Activated CD8-positive, alpha-beta memory T cell treated with anti-CD3 and anti-CD28 coated beads for 1 hour (primary cell): ENCODE measurements at places on chromosomes 1 and 21.
A peak's percentile ranks its signal among the peaks of the same experiment; 100 is the strongest.

DNA sequence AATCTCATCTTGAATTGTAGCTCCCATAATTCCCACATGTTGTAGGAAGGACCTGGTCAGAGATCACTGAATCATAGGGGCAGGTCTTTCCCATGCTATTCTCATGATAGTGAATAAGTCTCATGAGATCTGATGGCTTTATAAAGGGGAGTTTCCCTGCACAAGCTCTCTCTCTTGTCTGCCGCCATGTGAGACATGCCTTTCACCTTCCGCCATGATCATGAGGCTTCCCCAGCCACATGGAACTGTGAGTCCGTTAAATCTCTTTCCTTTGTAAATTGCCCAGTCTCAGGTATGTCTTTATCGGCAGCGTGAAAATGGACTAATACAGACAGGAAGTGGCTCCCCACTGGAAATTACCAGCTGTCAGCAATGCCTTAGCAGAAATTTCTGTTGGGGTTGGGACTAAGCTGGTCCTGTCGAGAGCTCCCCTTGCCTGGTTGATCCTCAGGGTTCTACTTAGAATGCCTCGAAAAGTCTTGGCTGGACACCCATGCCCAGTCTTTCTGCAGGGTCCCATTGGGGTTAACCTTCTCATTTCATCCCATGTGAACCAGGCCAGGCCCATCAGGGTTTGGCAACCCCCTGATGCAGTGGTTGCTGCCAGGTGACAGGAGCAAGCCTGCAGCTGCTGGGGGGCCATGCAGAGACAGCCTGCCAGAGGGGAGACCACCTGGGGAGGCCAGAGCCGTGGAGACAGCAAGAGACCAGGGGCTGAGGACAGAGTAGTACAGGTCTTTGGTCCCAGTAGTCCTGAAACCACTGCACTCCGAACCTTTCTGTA lies 2.8 kb upstream of the ABCG1 start:
- no peak for DNase-seq

DNA sequence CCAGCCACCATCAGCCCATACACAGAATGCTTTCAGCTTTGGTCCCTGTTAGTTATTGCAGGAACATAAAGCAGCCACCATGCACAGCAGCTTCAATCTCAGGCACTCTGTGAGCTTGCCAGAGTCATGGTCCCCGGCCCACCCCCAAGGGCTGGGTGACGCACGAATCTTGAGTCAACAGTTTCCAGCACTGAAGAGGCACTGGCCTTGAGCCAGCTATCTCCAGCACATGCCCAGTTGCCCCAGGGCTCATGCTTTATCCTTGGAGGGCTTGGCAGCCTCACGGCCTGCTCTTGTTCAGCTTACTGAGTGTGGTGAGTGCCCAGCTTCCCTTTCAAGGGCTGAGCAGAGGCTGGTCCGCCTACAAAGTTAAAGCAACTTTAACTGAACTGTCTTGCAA lies 200.7 kb upstream of the RAB4A start:
- no peak for DNase-seq

- DNase-seq = no peak
Observed at GRCh38 chr1:54645806-54646676, 4.5 kb downstream of the MROH7 start.

DNA sequence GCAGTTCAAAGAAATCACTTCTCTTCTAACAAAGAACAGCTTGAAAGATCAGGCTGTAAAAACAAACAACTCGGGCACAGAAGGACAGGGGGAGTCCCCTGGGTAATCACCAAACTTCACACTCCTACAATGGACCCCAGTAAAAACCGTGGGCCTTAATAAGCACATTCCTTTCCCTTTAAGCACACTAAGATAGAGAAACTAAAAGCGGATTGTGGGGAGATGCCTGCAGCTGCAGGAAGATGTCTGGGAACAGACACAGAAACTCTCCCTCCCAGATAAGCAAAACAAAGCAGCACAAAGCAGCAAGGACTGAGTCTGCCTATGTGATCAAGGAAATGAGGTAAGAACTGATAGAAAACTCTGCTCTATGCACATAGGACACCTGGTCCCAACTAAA lies 37.6 kb upstream of the CTBS start:
- no peak for DNase-seq

DNA sequence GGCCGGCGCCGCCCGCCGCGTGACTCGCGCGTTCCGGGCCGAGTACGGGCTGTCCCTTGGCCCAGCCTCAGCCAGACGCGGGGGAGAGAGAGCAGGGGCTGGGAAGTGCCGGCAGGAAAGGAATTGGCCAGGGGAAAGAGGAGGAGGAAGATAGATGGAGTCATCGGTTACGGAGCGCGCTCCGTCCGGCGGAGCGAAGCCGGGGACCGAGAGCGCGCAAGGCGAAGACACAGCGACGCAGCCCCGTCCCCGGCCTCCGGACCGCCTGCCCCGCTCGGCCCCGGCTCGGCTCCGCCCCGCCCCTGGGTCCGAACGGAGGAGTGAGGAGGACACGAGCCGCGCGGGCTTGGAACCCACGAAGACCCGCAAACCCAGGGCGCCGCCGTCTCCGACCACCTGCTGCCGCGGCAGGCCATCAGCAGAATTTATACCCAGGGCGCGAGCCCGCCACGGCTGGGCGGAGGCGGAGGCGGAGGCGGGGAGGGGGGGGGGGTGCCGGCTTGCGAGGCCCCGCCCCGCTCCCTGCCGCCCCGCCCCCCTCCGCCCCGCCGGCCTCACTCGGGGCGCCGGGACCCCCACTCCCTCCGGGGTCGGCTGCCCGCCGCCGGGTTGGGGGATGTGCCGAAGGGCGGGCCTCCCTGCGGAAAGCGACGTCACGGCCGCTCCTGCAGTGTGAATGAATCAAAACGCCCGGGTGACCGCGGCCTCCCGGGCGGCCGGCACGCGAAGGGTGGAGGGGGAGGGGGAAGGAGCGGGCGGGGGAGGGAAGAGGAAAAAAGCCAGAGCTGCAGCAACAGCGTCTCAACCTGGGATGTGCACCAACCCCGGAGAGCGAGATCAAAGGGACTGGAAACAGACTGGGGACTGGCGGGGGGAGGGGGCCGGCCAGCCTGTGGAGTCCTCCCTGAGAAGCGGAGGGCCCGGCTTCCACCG lies at the start of gene LHX4:
LHX4 (plus strand) TSS at position 782 of the 933 bp plus-strand sequence. CDS start 266 bp downstream, outside the sequence.
- no peak for DNase-seq

- peak; percentile 20 for DNase-seq
Observed at GRCh38 chr1:184222652-184223052, 164.2 kb upstream of the C1orf21 start.

GRCh38 chr1:180616439-180616838 lies 15.4 kb upstream of the XPR1 start:
- no peak for DNase-seq

DNA sequence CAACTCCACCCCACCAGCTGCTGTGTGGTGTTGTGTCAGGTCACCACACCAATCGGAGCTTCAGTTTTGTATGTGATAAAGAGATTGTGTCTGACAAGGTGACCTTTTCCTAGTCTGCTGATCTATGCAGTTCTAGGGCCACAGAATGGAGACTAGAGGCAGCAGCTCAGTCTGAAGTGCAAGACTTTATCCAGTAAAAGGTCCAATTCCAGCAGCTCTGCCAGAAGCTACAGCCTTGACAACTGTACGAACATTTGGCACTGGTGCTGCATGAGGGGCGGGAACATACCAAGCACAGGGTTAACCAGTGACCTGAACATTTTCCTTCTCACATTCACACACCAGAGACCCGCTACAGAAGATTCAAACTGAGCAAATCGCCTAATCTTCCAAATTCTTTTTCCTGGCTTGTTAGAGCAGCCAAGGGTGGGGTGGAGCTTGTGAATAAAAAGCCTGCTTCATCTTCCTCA lies 9.3 kb downstream of the FMO1 start:
- DNase-seq = no peak

DNA sequence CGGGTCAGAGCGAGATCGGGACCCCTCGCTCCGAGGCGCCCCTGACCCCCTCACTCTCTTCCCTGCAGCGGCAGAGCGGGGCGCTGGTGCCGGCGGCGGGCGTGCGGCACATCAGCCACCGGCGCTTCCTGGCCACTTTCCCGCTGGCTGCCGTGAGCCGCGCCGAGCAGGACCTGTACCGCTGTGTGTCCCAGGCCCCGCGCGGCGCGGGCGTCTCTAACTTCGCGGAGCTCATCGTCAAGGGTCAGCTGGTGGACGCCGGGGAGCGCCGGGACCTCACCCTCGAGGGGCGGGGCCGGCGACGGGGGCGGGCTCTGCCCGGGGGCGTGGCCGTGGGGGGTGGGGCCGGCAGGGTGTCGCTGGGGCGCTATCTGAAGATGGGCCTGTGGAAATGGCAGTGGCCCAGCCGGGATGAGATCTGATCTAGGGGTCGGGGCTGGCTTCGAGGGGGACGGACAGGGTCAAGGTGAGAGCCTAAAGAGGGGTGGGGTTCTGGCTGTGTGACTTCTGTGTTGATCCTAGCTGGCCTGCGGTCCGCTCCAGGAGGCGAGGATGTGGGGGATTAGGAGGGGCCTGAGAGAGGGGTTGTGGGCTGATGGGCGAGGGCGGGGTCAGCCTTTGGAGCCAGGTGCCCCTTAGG lies 23.6 kb downstream of the PTPRU start:
- no peak for DNase-seq

- DNase-seq = no peak
Observed at GRCh38 chr21:29228306-29228705, 70.4 kb upstream of the BACH1 start.

GRCh38 chr1:229856009-229856650 lies 210.9 kb upstream of the GALNT2 start:
- DNase-seq = no peak

- DNase-seq = no peak
Observed at GRCh38 chr21:20942523-20942922, 55.7 kb upstream of the NCAM2 start.

DNA sequence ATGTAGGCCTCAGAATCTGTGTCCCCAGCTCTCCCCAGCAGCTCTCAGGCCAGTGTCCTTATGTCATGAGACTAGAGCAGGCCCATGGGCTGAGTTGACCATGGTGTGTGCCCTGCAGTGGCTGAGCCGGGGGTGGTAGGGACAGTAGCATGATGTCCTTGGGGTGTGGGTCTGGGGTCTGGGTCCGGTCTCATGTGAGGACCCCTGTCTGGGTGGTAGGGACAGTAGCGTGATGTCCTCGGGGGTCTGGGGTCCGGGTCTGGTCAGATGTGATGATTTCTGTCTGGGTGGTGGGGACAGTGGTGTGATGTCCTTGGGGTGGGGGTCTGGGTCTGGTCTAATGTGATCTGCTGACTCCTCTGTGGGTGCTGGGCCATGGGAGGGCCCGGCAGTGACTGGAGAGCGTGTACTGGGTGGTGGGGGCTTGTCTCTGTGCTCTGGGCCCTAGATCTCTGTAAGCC lies 64.5 kb downstream of the OBSCN start:
- no peak for DNase-seq

DNA sequence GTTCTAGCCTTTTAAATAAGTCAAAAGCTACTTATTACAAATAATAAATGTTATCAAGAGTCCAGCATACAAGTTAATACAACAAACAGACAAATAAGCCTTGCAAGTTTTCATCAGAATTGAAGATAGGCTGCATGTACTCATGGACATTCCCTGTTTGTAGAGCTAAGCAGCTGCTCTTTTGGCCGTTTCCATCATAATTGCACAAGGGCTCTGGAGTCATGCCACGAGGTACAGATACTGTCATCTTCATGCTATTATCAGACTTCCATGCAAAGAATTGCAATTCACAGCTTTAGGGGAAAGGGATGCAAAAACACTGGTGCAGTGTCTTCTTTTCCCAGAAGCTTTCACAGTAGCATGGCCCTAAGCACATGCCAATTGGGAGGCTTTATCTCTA lies 52.8 kb upstream of the TBX15 start:
- no peak for DNase-seq

DNA sequence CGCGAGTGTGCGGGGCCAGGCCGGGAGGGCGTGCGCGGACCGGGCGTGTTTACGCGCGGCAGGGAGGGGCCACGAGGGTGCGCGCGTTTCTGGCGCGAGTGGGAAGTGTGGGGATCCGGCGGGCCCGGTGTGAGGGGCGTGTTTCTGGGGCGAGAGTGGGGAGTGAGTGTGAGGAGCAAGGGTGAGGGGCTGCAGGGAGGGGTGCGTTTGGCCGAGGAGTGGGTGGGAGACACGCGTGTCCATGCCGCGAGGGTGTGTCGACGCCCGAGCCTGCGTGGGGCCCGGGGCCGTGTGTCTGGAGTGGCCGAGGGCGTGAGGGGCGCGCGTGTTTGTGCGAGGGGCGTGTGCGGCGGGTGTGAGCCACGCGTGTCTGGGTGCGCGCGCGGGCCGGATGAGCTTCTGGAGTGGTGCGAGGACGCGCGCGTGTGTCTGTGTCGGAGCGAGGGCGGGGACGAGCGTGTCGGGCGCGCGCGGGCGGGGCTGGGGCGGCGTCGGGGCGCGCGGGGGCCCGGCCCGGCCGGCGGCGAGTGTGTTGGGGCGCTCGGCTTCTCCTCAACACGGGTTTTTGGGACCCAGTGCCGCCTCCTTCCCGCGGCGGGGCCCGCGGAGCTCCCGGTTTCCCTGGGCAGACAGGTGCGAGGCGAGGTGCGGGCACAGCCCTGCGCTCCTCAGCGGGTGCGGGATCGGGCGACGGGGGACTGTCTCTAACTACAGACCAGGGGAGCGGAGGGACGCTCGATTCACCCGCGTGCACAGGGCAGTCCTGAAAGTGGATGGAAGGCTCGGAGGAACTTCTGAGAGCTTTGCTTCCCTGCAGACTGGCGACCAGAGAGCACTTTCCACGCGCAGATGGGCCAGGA lies 65.8 kb upstream of the VAMP3 start:
- DNase-seq = peak; percentile 26

DNA sequence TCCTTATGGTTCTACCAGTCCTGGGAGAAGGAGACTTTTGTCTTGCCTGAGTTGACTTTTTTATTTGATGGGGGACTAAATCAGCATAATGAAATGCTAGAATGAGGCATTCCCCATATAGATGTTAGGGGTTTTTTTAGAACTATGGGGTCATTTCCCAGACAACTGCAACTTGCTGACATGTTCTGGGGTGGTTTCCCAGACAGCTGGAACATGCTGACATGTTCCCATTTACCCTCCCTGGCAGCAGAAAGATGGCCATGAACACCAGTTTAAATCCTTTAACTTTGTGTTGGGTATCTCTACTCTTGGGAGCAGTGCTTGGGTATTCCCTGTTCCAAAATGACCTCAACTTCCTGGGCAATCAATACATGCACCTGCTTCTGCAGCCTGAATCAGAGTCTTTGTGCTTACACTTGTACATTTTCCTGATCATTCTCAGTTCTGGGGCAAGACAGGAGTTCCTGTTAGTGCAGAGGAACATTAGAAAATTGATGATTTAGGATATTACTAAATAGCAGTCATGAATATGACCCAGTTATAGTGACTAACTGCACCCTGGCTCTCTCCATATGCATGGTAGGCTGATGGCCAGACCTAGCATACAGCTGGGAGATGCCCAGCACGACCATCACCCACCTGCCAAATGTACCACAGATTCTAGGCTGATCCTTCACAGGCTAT lies 75.4 kb upstream of the CD5L start:
- DNase-seq = no peak

GRCh38 chr1:1073743-1074587 lies at the start of gene RNF223:
RNF223 (minus strand) TSS chr1:1074306; CDS start chr1:1072566, 1,740 bp downstream.
- no peak for DNase-seq

GRCh38 chr1:80915491-80915890 lies 885.2 kb upstream of the ADGRL2 start:
- no peak for DNase-seq
